ENCODE measurements at places on chromosomes 11 and 22. TPM values are rescaled to one million over a fixed set of nuclear protein-coding genes. Genes with fewer than 3 reads are reported as not detected.

DNA sequence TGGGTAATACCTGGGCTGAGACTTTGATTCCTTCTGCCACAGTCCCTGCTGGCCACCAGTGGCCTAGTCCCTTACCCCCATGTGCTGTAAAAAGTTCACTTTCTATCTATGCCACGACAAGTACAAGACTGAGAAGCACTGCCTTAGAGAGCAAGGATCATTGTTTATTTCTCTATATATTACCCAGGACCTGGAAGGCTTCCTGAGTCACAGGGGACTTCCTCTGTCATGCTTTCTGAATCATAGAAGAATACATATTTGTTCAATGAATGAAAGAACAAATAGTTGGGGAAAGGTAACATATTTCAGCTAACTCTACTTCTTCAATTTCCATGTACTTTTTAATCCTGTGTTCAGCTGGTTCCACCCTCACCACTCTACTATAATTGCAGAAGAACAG is 5.5 kb upstream of the SYT9 start:
- no peak for DNase-seq
- no peak overlapping the region for H3K27ac ChIP-seq
- no peaks in the 10 kb centered on the region for H3K36me3 ChIP-seq
- H3K4me3 ChIP-seq, result no peak overlapping the region
- no peaks in the 10 kb centered on the region for H3K27me3 ChIP-seq

GRCh38 chr22:23207729-23208393 is 27.6 kb downstream of the BCR start:
- peaks cover 52% of the 10 kb centered on the region for H3K4me1 ChIP-seq
- no peaks in the 10 kb centered on the region for H3K36me3 ChIP-seq
- no peaks in the 10 kb centered on the region for H3K27me3 ChIP-seq
- peak; percentile 82 for DNase-seq
- H3K27ac ChIP-seq, result peak overlapping the region; percentile 82

DNA sequence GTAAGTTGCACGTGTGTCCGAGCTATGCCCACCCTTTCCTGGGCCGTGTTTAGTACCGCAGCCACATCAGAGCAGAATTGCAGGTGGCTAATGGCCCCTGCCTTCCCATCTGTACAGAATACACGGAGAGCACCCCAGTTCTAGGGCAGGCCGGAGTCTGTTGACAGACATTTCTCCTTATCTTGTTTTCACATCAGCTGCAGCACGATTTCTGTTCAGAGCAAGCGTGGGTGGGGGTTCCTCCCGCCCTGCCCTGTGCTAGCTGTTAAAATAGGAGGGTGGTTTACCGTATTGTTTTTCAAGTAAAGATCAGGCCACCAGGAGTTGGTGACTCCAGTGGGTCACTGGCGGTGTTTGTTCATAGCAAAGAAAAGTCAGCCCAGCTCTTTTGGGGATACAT is 41.1 kb downstream of the UBASH3B start:
- peak overlapping the region; percentile 97 for H3K27ac ChIP-seq
- peaks cover 68% of the 10 kb centered on the region for H3K4me1 ChIP-seq
- peak; percentile 54 for DNase-seq
- H3K27me3 ChIP-seq, result no peaks in the 10 kb centered on the region
- H3K36me3 ChIP-seq, result no peaks in the 10 kb centered on the region
- 0 out of 2 replicates have a peak overlapping the region, but pooled peaks have one; percentile 56 for H3K4me3 ChIP-seq

KRTAP5-11 gene
- not detected for total RNA-seq

DNA sequence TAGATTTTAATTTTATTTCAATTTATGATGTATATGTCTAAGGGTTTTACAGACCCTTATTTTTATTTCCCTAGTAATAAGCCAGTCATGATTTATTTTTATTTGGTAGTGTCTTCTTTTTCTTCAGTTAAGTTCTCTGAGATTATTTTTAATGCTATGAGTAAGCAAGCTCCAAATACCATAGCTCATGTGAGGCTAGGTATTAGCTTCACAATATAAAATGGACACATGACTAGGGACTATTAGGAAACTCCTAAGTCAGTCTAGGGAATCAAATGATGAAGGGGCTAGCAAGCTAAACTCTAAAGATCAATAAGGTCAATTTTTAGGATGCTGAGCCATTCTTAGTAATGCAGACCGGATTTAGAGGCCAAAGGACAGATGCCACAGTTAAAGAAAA is 45.9 kb downstream of the CKAP5 start:
- H3K4me3 ChIP-seq, result no peak overlapping the region
- no peaks in the 10 kb centered on the region for H3K4me1 ChIP-seq
- H3K36me3 ChIP-seq, result peaks cover 51% of the 10 kb centered on the region
- DNase-seq, result no peak

RTN3 gene
- 89.1 TPM for total RNA-seq

POLR2F gene
- total RNA-seq, result 41.9 TPM

CSKMT gene
- total RNA-seq, result 8.2 TPM

DNA sequence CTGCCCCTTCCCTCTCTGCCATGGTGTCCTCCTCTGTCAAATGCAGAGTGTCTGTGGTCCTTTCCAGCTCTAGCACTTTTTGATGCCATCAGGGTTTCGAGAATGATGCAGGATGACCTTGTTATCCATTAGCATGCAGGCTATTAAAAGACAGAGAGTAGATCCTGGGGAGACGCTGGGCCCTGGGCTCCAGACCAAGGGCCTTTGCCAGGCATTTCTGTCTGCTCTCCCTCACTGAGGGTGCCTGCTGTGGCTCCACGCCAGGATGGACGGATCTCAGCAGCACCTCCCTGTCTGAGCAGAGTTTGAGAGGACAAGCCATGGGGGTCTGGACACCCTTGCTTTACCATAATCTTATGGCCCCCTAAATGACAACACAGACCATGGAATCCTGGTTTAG is 110.8 kb upstream of the CD82 start:
- H3K27me3 ChIP-seq, result no peaks in the 10 kb centered on the region
- no peak for DNase-seq
- H3K27ac ChIP-seq, result no peak overlapping the region
- no peaks in the 10 kb centered on the region for H3K36me3 ChIP-seq
- H3K4me1 ChIP-seq, result no peaks in the 10 kb centered on the region
- no peak overlapping the region for H3K4me3 ChIP-seq

ADM gene
- total RNA-seq, result not detected

BACE1 gene
- not detected for total RNA-seq

- DNase-seq, result no peak
- H3K27me3 ChIP-seq, result no peaks in the 10 kb centered on the region
- H3K36me3 ChIP-seq, result no peaks in the 10 kb centered on the region
These were observed 341.0 kb downstream of the DYNC2H1 start for GRCh38 chr11:103450241-103450640.

TST gene
- total RNA-seq, result 6.0 TPM

DNA sequence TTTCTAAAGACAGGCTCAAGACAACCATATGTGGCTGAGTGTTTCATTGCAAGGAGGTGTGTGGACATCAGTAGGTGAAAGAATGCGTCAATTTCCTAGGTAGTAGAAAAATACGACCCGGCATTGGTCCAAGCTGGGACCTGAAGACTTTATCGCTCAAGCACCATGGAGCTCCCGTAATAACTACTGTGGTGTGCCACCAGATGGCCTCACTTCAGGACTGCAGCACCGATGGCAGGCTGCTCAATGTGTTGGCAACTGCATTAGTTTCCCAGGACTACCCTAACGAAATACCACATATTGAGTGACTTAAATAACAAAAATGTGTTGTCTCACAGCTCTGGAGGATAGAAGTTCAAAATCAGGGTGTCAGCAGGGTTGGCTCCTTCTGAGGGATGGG is 72.4 kb upstream of the FAT3 start:
- H3K27me3 ChIP-seq, result no peaks in the 10 kb centered on the region
- H3K4me1 ChIP-seq, result no peaks in the 10 kb centered on the region
- H3K4me3 ChIP-seq, result no peak overlapping the region
- H3K27ac ChIP-seq, result no peak overlapping the region
- no peaks in the 10 kb centered on the region for H3K36me3 ChIP-seq
- peak; percentile 60 for DNase-seq

DNA sequence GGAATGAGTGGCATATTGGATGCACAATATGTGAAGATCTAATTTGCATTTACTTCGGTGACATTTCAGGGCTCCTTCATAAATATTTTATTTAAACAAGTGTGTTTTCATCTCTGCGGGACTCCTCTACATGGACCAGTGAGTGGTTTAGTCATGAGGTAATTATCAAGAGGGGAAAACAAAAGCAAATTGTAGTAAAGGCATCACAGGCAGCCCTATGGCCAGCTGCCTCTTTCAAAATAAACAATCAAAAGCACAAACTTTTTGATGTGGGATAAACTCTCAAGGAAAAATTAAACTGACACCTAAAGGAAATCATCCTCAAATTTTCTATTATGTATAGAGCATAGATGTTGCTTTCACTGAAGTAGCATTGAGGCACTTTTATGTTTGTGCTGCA is 6.0 kb downstream of the SYT9 start:
- H3K36me3 ChIP-seq, result no peaks in the 10 kb centered on the region
- no peak for DNase-seq
- H3K4me1 ChIP-seq, result no peaks in the 10 kb centered on the region

GRCh38 chr22:34161431-34162123 is 241.3 kb upstream of the LARGE1 start:
- no peaks in the 10 kb centered on the region for H3K4me1 ChIP-seq
- no peaks in the 10 kb centered on the region for H3K36me3 ChIP-seq
- no peak overlapping the region for H3K4me3 ChIP-seq

DNA sequence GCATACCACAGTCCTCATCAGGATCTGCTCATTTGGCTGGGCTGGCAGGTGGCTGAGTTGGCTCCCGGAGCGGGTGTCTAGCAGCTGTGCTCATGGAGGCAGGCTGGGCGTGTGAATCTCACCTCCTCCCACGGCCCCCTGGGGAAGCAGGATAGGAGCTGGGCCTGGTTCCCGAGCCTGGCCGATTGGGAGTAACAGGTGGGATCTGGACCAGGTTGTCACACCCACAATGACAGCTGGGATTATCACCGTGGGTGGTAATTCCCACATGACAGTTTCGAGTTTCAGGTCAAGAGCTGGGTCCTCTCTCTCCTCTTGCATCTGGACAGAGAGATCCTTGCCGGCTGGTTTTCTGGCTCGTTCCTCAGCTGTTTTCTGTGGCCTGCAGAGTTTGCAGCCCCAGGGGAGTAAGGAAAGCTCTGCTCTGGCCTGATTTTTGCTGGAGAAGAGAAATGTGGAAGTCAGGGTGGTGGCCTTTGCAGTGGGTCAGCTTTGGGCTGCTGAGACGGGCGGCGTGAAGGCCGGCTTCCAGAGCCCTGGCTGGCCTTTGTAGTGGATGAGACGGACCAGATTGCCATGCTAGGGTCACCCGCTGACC is 57.0 kb downstream of the BCR start:
- peaks cover 54% of the 10 kb centered on the region for H3K4me1 ChIP-seq
- no peak overlapping the region for H3K4me3 ChIP-seq
- no peak for DNase-seq
- no peak overlapping the region for H3K27ac ChIP-seq
- H3K27me3 ChIP-seq, result no peaks in the 10 kb centered on the region

GRCh38 chr11:3036419-3036818 is 20.8 kb downstream of the CARS1 start:
- H3K4me3 ChIP-seq, result no peak overlapping the region
- peak overlapping the region; percentile 82 for H3K27ac ChIP-seq
- H3K4me1 ChIP-seq, result peaks cover 33% of the 10 kb centered on the region
- H3K27me3 ChIP-seq, result no peaks in the 10 kb centered on the region
- H3K36me3 ChIP-seq, result peaks cover 26% of the 10 kb centered on the region

- DNase-seq, result no peak
- no peak overlapping the region for H3K4me3 ChIP-seq
- no peaks in the 10 kb centered on the region for H3K36me3 ChIP-seq
- no peak overlapping the region for H3K27ac ChIP-seq
- no peaks in the 10 kb centered on the region for H3K4me1 ChIP-seq
These were observed 44.3 kb upstream of the CEP126 start for GRCh38 chr11:101870510-101870909.

DNA sequence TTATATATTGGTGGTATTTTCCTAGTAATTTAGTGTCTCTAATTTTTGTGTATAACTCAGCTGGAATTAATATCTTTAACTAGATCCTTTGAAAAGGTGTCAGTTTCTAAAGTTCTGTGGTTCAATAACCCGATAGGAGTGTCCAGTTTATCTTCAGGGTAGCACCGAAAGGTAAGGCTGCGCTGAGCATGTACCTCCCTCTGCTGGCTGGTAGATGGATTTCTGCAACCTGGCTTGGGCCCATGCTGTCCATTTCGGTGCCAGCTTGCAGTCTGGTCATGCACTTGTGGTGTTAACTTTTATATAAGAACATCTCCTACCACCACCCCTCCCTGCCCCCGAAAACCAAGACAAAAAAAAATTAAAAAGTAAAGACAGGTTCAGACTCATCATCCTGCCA is 24.7 kb downstream of the EXT2 start:
- H3K4me3 ChIP-seq, result no peak overlapping the region
- peaks cover 25% of the 10 kb centered on the region for H3K36me3 ChIP-seq
- H3K27me3 ChIP-seq, result no peaks in the 10 kb centered on the region
- no peak overlapping the region for H3K27ac ChIP-seq
- no peak for DNase-seq

TRPM5 gene
- not detected for total RNA-seq

DNA sequence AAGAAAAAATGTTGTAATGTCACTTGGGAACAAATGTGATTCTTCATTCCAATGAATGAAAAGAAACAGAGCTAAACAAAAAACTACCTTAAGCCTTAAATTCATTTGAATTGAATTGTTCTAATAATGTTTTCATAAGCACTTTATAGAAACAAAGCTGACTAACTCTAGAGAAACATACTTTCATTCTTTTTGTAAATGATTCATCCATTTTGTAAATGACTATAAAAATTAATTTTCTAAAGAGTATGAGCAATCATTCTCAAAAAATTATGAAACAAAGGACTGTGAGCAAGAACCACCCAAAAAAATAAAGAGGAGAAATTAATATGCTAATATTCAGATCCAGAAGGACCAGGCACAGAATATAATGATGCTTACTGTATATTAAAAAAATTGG is 986.5 kb upstream of the CHORDC1 start:
- no peak for DNase-seq
- no peak overlapping the region for H3K4me3 ChIP-seq
- H3K4me1 ChIP-seq, result no peaks in the 10 kb centered on the region
- no peaks in the 10 kb centered on the region for H3K36me3 ChIP-seq
- H3K27ac ChIP-seq, result no peak overlapping the region

DNA sequence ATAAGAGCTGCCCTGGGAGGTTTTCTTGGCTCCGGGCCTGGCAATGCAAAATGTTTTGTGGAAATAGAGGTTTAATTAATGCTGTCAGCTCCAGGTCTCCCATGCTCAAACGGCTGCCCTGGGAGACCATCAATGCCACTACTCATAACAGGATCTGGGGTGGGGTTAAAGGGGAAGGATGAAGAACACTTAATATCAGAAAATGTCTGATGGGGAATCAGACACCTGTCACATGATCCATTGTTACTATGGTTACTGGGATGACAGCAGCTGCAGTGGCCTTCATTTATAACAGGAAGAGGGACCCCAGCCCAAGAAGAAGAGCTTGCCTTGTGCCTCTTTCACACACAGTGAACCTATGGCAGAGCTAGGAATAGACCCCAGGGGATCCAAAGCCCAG is 2.2 kb upstream of the SYT13 start:
- no peaks in the 10 kb centered on the region for H3K36me3 ChIP-seq
- H3K27me3 ChIP-seq, result no peaks in the 10 kb centered on the region
- H3K4me3 ChIP-seq, result no peak overlapping the region
- H3K4me1 ChIP-seq, result no peaks in the 10 kb centered on the region
- no peak overlapping the region for H3K27ac ChIP-seq

TRIM68 gene
- total RNA-seq, result 21.1 TPM

GRCh38 chr11:96315476-96315875 is 27.5 kb downstream of the MAML2 start:
- no peaks in the 10 kb centered on the region for H3K27me3 ChIP-seq
- H3K4me1 ChIP-seq, result no peaks in the 10 kb centered on the region
- H3K27ac ChIP-seq, result no peak overlapping the region
- DNase-seq, result no peak
- no peak overlapping the region for H3K4me3 ChIP-seq
